ENCODE measurements at places on chromosomes 7 and 10.
A peak's percentile ranks its signal among the peaks of the same experiment; 100 is the strongest.

- peak; percentile 46 for DNase-seq
These were observed 76.2 kb downstream of the CHN2 start for GRCh38 chr7:29270594-29271318.

DNA sequence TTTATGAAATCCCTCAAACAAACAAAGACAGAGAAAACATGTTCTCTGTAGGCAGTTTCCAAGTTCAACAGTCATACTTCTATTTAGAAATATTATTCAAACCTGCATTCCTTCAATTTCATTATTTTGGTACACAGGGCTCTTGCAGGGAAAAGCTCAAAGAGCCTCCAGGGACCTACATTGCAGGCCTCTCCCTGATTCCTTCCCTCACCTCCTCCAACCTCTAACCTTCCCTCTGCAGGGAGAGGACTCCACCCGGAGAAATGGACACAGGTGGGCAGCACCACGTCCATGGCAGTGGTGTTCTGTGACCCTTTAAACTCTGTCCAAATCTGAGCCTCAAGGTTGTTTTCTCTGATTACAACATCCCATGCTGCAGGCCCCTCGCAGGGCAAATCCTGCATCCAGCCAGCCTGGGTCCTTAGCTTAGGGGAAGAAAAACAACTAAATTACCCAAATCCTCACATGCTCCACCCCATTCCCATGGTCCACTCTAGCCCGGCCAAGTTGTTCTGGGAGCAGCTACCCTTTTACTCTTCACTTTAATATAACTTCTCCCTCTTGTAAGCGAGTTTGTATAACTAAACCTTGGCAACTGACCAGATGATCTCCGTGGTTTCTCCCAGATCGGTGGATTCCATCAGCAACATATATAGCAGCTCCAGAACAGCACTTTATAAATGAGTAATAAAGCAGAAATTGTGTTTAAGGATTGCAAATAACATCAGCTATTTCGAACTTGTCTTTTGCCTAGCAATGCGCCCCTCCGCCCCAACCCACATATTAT, 129.8 kb downstream of the CUBN start:
- no peak for DNase-seq

GRCh38 chr10:31041011-31041410, 9.3 kb upstream of the ZNF438 start:
- no peak for DNase-seq

- DNase-seq: no peak
These were observed 201.6 kb downstream of the PARD3 start for GRCh38 chr10:34613491-34613890.

DNA sequence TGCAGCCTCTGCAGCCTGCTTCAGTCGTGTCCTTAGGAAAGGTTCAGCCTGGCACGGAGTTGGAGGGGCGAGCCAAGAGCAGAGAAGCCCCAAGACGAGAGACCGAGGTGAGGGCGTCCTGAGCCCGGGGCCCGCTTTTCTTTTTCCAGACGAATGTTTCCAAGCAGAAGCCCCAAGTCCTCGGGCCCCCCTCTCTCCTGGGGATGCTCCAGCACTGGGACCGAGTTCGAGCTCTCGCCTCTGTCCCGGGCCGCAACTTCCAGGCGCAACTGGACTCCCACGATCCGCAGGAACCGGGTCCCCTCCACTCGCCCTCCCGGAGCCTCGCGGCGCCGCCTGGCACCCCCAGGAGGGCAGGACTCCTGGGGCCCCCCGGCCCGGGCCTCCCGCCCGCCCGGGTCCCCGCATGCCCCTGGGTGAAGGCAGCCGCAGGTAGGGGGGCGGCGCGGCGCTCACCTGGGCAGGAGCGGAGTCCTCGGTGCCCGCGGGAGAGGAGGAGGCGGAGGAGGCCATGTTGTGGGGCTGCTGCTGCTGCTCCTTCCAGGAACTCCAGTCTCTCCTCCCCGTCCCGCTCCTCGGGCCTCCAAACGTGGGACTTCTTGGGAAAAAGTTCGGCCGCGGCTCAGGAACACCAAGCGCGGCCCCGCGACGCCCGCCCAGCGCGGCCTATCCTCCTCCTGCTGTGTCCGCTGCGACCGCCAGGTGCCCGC, 45.3 kb upstream of the CDK1 start:
- DNase-seq: peak; percentile 24

- DNase-seq: peak; percentile 4
These were observed 23.8 kb upstream of the PLAC9 start for GRCh38 chr10:80108576-80109239.

DNA sequence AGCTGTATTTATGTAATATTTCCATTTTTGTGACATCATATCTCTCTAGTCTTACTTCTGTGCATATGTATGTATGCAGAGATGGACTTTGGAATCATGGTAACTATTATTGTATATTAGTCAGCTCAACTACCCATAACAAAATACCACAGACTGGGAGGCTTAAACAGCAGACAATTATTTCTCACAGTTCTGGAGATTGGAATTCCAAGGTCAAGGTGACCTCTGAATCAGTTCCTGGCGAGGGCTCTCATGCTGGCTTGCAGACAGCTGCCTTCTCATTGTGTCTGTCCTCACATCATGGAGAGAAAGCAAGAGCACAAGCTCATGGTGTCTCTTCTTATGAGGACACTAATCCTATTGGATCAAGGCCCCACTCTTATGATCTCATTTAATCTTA, 79.1 kb downstream of the RAMP3 start:
- DNase-seq: no peak

- no peak for DNase-seq
These were observed 12.9 kb upstream of the HOXA2 start for GRCh38 chr7:27115221-27116026.

DNA sequence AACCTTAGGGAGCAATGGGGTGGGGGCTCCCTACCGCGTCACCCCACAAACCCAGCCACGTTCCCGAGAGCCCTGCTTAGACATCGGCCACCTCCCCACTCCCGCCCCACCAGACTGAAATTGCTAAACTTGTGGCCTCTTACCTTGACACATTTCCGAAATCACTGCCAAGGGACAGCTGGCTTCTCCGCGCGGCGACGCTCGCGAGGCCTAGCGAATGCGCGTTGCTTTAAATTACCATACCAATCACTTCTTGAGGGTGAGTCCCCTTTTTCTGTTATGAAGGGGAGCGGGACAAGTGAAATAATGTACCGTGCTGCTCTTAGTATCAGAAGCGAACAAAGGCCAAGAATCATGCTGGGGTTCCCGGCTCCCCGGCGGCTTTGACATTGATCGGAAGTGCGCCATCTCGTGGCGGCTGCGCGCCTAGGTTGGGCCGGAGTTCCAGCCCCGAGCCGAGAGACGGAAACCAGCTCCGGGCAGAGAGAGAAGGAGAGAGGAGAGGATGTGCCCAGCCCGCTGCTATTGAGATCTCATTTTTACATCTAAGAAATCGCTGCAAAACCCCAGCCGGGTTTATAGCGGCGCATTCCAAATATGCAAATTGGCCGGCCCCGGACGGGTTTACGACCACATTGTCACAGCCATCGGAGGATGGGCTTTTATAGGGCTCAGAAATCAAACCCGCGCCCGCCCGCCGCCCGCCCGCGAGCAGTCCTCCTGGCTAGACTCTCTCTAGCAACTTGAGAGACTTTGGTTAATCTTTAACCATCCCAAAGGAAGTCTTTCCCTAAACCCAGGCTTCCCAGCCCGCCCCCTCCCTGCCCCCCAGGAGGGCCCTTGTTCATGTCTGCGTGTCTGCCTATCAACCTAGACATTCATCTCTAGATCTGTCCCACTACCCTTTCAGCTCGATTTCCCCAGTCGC, 5.3 kb downstream of the HOXA11 start:
- peak; percentile 91 for DNase-seq

- no peak for DNase-seq
These were observed 34.9 kb downstream of the COA1 start for GRCh38 chr7:43694399-43694748.

- DNase-seq: no peak
These were observed 143.9 kb downstream of the GRID1 start for GRCh38 chr10:86222687-86223086.

- no peak for DNase-seq
These were observed 28.3 kb upstream of the EGR2 start for GRCh38 chr10:62844280-62845011.

- no peak for DNase-seq
These were observed 6.1 kb upstream of the HOXA2 start for GRCh38 chr7:27108390-27109127.

DNA sequence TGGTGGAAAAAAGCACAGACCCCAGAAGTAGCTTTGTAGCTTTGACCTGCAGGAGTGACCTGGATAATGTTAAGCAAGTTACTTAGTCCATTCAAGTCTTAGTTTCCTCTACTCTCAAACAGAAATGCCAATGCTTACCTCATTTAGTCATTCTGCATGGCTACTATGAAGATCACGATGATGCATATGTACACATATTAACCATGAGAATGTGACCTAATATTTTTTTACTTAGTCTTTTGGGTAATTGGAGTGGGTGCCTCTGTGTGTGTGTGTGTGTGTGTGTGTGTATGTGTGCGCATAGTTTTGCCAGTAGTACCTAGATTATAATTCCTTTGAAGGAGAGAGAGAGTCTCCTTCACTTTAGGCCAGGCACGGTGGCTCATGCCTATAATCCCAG, 95.8 kb downstream of the NRP1 start:
- DNase-seq: no peak

DNA sequence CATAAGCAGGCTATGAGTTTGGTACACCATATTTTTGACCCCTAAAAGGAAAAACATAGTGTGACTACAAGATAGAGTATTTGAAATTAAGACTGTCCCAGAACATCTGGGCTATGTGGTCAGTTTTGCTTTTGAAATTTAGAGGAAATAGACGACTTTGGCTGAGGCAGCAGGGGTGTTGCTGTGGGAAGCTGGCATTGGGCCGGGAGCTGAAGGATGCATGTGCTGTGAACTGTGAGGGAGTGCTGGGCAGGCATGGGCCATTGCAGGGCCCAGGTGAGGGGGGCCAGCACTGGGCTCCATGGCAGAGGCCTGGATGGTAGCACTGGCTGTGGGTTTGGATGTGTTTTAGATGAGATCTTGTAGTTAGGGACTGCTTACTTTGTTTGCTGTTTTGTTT, 168.3 kb downstream of the BMPER start:
- DNase-seq: no peak

- no peak for DNase-seq
These were observed 190.9 kb downstream of the RPS24 start for GRCh38 chr10:78224602-78225001.

- DNase-seq: no peak
These were observed 12.5 kb downstream of the ARHGAP22 start for GRCh38 chr10:48592346-48592745.

Measured in suppressor macrophage treated with lipopolysaccharide for 1 hour (primary cell).